Neural progenitor cell (in vitro differentiated cells): ENCODE measurements at places on chromosomes 7 and 10.

GRCh38 chr7:37786741-37787569, 61.4 kb upstream of the NME8 start:
- DNase-seq, result no peak

DNA sequence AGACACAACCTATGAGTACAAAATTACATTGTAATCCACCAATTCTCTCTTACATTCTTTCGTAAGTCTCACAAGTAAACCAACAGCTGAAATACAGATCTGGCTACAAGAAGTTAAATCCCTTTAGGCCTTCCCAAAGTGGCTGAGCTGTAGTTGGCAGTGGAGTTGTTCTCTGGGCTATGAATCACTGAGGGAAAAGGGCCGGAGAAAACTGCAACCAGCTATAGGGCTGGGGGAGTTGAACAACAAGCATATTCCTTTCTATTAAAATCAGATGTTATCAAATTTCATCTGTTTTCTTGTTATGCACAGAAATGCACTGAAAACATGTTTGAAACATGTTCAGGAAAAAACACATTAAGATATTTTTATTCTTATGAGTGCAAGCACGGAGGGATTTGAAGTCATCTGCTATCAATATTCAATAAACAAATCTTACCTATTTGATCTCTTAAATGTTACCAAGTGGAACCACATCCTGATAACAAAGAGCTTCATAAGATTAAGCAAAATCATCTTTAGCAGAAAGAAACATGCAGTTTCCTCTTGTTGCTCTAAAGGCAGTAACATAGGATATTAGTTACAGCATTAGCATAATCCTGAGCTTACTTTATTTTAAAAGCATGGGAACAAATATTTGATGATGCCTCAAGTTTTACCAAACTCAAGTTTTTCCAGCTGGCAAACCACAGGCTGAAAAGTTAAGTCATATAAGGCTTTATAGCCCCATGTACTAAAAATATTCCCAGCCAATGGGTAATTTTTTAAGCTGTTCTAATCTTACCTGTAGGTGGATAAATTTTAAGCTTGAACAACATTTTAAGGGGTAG, 212.7 kb downstream of the TAX1BP1 start:
- DNase-seq, result no peak

DNA sequence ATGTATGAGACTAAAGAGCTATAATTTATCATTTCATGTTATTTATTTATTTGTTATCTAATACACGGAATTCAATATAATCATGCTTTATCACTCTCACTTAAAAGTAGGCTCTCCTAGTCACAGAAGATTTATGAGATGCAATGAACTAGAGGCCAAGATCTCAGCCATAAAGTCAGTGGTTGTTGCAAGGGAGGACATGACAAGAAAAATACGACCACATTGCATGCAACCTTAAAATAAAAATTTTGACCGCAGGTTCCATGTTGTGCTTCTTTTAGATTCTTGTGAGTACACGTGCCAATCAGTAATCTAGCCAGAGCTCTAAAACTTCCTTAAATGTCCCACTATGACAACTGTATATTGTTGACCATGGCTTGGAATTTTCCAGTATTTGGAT, 75.9 kb upstream of the SP8 start:
- no peak for DNase-seq

DNA sequence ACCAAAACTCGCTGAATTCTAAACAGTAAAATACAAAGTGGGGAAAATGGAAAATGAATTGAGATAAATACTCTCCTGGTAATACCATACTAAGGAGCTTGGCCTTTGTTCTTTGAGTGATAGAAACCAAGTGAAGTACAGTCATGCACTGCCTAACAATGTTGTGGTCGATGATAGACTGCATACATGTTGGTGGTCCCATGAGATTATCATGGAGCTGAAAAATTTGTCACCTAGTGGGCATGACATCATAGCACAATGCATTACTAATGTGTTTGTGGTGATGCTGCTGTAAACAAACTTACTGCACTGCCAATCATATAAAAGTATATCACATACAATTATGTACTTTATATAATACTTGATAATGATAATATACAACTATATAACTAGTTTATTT, 419.1 kb downstream of the ARL4A start:
- no peak for DNase-seq

- no peak for DNase-seq
Observed at GRCh38 chr7:124934841-124935240, 5.2 kb upstream of the POT1 start.

- no peak for DNase-seq
Observed at GRCh38 chr7:52830801-52831200, 204.6 kb upstream of the POM121L12 start.

DNA sequence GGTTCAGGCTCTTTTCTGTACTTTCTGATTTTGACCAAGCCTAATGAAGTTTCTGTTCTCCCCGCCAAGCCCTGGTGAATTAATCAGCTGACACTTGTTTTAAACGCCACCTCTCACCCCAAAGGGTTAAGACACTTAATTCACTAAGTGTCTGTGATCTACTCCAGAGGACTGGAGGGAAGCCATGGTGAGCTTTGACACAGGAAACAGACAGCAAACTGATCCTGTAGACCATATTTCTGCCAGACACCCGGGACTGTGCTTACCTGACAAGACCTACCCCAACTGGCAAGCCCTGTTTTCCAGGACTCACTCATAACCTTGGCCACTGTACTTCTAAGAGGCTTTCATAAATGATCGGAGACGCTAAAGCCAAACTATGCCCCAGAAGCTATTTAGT, 126.0 kb downstream of the STRA8 start:
- no peak for DNase-seq

DNA sequence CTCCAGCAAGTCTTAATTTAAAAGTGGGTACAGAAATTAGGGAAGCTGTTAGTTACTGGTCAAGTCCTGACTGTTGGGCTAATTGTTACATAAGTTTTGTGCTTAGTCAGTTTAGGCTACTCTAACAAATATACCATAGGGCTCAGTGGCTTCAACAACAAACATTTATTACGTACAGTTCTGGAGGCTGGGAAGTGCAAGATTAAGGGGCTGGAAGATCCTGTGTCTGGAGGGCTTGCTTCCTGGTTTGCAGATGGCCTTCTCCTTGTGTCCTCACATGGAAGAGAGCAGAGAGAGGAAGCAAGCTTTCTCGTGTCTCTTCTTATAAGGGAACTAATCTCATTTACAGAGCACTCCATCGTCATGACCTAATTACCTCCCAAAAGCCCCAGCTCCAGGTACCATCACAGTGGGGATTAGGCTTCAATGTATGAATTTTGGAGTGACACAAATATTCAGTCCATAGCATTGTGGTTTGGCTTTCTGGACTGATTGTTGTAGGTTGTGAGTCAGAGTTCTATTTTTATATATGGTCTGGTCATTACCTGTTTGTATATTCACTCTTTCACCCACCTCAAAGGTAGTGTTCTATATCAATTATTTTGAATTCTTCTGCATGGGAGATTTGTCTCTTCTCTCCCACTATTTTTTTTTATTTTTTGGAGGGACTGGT, 17.1 kb downstream of the ST7 start:
- no peak for DNase-seq

DNA sequence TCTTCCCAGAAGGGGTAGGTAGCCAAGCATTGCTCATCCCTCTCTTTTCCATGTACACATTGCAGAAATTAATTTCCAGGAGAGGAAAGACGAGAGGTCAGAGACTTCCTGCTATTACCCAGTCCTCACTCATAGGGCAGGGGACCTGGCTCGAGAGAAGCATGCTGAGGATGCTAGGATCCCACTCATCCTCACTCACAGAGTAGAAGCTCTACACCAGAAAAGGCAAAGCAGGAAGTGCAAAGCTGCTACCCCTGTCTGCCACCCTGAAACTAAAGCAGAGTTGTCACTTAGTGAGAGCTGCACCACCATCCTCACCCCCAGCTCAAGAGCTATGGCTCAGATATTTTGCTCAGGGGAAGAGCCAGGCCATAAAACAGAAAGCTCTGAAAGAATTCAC, 9.9 kb downstream of the OR9A2 start:
- DNase-seq, result no peak

- peak; percentile 62 for DNase-seq
Observed at GRCh38 chr10:1047937-1048336, 982 bp downstream of the IDI1 start.

GRCh38 chr10:52348037-52348564, 34.0 kb downstream of the DKK1 start:
- no peak for DNase-seq

- peak; percentile 6 for DNase-seq
Observed at GRCh38 chr7:40463446-40463845, 328.6 kb downstream of the SUGCT start.

DNA sequence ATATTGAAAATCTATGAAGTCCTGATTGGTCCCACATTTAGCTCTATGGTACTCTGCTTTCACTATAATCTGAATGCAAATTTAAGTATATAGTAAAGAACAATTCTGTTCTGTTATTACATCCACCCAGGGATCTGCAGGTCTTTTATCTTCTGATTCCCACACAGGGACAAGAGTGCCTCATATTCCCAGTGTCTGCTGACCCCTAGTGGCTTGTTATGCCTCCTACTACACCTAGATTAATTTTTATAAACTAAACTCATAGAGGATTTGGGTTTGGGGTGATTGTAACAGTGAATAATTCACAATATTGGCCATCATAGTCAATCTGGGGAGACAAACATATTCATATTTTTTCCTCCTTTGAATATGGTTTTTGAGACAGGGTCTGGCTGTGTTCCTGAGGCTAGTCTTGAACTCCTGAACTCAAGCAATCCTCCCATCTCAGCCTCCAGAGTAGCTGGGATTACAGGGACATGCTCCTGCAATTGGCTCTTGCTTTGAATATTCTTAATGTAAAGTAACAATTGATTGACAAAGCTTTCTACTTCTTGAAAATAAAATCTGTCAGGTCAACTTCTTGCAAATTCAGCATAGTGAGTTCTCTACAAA, 282.1 kb downstream of the KCND2 start:
- DNase-seq, result peak; percentile 76

DNA sequence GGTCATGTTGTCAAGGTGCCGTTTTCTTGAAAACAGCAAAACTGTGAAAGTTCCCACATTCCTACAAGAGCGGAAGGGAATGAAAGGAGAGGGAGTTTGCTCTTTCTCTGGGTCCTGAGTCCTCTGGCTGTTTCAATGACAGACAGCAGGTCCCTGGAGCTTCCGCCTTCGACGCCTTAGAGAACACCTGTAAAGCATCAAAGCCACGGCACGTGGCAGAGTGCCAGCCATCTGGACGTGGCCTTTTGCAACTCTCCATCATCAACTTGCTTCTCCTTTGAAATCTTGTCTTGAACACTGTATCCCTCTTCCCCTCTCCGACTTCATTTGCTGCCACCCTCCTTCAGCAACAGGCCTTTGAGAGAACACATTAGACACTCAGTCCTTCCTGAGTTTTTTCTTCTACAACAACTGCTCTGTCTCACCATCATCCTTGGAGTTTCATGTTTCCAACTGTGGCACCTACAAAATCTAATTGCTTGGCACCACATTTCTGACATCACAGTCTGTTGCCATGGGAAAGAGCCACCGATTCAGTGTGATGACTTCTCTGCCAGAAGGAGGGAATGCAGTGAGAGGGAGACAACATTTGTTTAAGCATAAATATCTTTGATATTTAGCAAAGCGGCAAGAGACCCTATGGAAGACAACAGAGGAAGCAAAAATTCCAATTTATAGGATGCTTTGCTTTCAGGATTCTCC, 204.9 kb upstream of the PTER start:
- no peak for DNase-seq

- no peak for DNase-seq
Observed at GRCh38 chr10:86283466-86284287, 82.9 kb downstream of the GRID1 start.

DNA sequence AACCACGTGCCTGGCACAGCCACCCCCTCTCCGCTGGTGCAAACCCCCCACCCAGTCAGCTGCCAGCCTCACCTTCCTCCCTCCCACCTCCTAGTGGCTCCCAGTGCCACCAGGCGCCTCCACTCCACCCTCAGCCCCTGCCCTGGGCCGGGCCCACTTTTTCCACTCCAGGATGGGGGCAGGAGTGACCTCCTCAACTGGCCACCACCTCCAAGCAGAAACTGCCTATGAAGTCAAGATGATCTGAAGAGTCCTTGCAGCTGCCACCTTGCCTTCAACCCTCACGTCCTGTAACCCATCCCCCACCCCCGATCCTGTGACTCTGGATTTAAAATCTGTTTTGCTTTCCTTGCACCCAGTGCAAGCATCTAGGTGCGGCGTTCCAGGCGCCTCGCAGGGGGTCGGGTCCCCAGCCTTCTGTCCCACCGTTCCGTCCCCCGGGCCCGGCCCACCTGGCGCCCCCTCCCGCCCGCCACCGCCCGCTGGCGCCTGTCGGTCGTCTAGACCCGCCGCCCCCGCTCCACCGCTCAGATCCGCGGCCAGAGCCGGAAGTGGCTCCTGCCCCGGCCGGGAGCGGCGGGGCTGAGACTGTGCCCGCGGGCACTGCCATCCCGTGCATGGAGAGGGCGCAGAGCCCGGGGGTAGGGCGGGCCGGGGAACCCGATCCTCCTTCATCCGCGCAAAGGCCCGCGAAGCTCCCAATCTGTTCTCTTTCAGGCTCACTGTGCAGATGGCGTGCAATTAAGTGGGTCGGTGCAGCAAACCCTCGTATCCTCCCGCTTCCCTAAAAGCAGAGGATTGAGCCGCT, 51.2 kb upstream of the GTF2I start:
- peak; percentile 49 for DNase-seq

DNA sequence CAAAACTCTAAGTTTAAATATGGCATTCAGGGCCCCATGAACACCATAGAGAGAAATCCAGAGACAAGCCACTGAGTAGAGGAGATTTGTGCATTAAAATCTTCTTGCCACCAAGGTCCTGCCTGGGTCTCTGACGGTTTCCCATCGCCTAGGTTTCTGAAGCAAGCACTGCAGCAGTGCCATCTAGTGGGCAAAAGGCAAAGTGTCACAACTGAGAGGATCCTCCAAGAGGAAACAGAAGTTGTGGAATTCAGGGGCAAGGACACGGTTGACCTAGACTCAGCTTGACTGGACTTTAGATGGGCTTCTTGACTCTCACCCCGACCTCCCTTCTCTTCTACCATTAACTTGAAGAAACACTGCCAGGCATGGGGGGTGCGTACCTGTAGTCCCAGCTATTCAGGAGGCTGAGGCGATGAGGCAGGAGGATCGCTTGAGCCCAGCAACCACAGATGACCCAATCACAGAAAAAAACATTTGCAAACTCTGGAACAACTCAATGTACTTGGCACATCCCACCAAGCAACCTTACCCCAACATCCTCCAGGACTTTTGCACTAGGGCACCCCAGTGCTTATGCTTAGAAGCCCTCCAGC, 604.1 kb downstream of the GALNT17 start:
- DNase-seq, result peak; percentile 85

GRCh38 chr10:48498940-48499510, 105.8 kb downstream of the ARHGAP22 start:
- DNase-seq, result no peak

DNA sequence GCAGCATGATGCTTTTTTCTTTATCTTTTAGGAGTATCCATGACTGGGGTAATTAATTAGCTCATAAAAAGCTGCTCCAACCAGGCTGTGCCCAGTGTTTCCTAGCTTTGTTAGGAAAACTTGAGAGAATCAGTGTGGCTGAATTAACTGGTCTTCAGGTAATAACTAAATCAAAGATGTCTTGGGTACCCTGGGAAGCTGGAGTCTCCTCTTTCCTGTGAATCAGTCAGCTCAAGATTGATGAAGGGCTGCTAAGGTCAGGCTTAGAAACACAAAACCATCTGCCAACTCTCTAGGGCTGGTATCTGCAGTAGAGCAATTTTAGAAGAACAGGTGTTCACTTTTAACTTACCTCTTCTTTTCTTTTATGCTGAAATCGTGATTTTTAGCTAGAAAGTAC, 21.4 kb upstream of the ATOH7 start:
- no peak for DNase-seq

GRCh38 chr7:78179211-78179610, 380.6 kb downstream of the PHTF2 start:
- DNase-seq, result no peak
